ENCODE measurements at places on chromosomes 2 and 18.

- DNase-seq: no peak
Measured at GRCh38 chr18:47571957-47572356, 320.5 kb upstream of the SKOR2 start.

DNA sequence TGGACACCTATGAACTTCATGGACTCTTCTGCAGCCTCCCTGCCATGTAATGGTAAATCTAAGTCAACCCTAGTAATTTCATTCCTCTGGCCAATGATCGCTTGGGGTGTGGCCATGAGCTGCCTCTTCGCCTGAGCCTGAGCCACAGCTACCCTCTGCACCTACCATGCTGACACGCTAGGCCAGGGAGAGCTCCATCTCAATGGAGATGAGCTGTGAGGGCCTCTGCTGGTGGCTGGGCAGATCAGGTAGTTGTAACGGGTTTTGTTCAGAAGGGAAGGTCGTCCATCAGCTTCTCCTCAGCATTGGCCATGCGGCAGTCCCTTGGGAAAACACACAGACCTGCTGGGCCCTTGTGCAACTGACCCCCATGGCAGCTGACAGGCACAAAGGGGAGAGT lies 24.4 kb downstream of the MPHOSPH10 start:
- peak; percentile 53 for DNase-seq

DNA sequence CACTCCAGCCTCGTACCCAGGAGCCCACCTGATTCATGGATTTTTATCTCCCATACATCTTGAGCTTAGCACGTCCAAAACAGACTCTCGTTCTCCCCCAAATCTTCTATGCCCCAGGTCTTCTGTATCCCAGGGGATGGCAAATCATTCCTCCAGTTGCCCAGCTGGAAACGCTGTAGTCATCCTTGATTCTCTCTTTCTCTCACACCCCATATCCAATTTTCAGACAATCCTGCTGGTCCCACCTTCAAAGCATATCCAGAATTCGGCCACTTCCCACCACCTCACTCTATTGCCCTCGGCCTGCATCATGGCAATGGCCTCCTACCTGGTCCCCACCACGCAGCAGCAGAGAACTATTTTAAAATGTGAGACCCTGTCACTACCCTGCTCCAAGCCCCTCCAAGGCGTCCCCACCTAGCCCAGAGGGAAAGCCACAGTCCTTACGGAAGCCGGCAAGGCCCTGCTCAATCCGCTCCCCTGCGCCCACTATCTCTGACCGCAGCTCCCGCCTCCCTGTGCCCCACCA lies 1.4 kb upstream of the GRHL1 start:
- no peak for DNase-seq

GRCh38 chr18:29501952-29502351 lies 1325.0 kb upstream of the CDH2 start:
- no peak for DNase-seq

GRCh38 chr2:135202751-135203150 lies 150.7 kb downstream of the RAB3GAP1 start:
- DNase-seq: no peak

GRCh38 chr2:238920601-238921001 lies 72.7 kb downstream of the TWIST2 start:
- no peak for DNase-seq

GRCh38 chr18:74869904-74870863 lies 272.5 kb downstream of the ZNF407 start:
- DNase-seq: peak; percentile 82

DNA sequence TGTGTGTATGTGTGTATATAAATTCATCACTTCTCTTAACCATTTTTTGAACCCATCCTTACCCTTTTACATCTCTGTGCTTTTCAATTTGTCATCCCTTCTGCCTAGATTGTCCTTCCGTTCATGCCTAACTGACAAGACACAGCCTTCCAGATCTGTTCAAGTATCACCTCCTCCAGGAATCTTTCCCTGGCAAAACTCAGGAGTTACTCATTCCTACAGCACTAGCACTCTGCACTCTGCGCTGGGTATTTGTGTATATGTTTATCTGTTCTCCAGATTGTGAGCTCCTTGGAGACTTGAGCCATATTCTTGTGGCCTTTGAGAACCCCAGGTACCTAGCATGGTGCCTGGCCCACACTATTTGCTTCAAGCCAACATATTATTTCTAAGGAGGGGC lies 26.8 kb upstream of the ASXL2 start:
- no peak for DNase-seq

DNA sequence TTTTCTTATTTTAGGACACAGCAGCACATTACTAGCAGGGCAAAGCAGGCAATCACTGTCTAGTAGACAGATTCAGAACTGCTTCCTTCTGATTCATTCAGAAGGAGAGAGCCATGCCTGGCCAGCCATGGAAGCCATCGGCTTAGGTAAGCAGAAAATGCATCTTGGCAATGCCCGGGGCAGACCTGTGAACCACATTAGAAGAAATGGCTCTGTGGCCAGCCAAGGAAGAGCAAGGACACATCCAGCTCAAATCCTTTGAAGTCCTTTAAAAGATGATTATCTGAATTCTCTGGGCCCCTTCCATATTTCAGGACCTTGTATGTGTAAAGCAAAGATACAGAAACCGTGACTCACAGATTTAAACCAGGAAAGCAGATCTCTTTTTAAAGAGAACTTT lies 227.4 kb downstream of the PID1 start:
- DNase-seq: no peak

DNA sequence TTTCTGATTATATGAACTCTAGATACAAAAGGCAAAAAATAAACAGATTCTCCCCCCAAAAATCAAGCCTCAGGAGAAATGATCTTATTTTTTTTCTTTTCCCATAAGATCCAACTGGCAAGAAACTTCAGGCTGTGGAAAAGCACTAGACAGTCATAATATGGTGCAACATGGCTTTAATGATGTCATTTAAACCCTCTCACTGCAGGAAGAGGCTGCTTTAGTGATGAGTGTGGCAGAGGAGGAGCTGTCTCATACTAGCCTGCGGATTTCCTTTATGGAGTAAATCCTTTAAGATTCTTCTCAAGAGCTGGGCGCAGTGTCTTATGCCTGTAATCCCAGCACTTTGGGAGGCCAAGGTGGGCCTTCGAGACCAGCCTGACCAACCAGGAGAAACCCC lies 83.3 kb upstream of the CD28 start:
- no peak for DNase-seq
